ENCODE measurements at places on chromosomes 2 and 18.

DNA sequence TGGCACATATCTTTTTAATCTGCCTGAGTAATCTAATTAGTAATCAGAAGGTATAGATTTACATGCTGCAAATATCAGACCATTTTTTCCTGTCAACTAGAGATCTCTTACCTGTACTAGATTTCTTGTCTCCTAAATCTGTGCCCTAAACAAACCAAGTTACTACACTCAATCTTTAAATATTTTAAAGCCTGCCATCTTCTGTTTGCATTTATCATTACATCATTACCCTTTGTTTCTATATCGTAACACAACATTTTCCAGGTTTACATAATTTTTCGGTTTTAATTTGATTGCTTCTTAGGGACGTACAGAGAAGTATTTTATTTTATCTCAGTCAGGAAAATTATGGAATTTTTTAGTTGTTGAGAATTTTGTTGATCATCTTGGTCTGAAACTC is 25.7 kb downstream of the PSMA8 start:
- no peak for DNase-seq

- no peak for DNase-seq
These were observed 20.1 kb downstream of the DOCK10 start for GRCh38 chr2:225022188-225022587.

DNA sequence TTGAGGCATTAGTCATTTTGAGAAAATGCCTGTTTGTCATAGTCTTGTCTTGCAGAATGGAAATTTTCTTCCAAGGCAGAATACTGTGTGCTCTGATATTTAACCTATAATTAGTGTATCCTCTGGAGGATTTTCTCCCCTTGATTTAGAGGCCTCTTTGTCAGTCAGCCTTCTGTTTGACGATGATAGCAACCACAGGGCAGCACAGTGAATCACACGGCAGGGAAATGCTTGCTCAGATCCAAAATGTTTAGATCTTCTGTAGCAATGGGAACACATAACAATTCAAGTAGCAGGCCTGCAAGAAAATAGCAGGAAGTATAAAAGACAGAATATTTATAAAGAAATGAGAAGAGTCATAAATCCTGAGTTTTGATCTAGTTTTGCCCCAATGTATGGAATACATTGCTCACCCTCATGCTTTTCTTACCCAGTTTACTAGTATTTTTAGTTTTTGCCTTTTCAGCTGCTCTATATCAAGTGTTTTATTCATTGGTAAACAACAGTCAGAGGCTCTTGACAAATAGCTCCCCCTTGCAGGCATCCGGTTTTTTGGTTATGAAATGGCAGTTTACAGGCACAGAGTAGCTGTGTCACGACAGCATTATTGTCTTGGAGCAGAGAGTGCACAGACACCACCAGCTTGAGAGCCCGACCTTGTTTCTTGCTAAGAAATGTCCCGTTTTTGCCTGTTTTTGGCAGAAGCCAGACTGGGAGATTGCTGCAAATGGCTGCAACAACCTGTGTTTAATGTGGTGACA is 185.1 kb downstream of the MYO3B start:
- DNase-seq: no peak

GRCh38 chr2:9497017-9497416 is 22.7 kb downstream of the IAH1 start:
- DNase-seq: no peak

DNA sequence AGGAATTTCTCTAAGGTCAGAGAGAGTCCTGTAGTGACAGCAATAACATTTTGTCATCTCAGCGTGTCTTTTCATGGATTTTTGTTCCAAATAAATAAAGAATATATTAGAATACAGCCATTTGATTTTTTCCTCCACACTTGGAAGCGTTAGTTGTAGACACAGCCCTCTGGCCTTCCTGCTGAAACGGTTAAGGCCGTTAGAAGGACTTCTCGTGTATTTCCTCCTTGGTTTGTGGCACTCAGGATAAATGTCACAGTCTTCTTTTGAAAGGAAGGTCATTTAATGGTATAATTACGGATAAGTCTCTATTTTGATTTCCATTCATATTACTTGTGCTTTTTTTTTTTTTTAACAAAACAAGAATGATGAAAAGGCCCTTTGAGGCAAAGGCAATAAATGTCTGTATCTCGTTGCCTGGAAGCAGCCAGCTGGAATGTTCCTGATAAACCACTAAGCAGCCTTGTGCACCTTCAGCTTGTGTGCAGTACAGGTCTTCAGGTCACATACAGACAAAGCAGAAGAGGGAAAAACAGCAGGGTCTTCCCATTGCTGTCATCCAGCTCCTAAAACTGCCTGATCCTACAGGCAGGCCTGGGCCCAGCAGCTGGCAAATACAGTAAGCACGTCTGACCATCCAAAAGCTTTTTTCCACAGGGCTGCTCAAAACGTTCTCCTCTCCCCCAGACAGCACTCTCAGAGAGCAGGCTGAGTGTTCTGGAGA is 14.4 kb downstream of the EFR3B start:
- no peak for DNase-seq

All from NCI-H187 (cell line).